Kidney epithelial cell (primary cell): ENCODE measurements at places on chromosomes 2 and 18. TPM values are rescaled to one million over a fixed set of nuclear protein-coding genes. Genes with fewer than 3 reads are reported as not detected.

DNA sequence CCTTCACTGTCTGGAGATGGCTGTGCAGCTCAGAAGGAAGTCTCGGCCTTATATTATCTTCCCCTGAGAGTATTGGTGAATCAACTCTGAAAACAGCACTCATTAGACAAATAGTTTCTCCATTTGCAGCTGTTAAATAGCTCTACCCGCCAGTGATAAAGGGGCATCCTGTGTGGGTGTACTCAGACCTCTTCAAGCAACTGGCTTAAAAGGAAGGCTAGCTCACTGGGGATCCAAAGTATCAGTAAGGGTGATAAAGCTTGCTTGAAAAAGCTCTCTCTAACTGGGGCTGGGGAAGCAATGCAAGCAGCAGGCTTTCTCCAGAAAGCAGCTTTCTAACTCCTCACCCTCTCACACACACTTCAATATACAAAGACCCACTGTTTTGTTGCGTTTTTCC lies 64.9 kb upstream of the PSMD14 start:
- no peak for DNase-seq

COLEC12 gene
- total RNA-seq = 1.2 and 1.8 TPM in 2 replicates

DNA sequence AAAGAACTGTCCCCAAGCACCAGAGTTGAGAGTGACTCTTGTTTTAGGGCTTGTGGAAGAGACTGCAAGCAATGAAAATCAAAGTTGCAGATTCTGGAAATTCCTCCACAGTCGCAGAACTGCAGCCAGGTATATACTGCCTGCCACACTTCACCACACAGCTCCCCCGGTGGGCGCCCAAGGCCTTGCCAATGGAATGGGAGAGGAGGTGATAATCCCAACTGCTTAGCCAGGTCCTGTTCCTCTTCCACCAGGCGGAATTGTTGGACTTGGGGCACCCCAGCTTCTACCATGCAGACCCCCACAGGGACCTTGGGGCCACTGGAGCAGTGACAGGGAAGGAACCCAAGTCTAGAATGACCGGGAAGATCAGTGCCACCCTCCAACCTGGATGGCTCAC lies 4.8 kb upstream of the PDIA6 start:
- DNase-seq = no peak

GRCh38 chr2:80476535-80477117 lies 172.1 kb upstream of the LRRTM1 start:
- no peak for DNase-seq

DNA sequence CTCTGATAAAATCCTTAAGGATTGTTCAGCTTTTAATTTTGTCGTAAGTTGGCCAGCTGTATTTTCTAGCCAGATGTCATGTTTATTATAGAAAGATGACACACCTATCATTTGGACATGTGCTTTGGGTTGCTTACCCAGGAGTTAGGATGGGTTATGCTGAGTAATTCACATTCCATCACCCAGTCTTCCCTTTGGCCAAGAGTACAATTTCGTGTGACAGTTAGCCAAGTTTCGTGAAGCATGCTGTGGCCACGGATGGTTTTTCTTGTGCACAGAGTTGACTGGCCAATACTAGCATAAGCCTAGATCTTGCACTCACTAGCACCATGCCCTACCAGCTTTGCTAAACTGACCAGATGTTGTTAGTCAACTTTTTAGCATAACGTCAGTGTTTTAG lies 5.8 kb downstream of the MAPRE3 start:
- no peak for DNase-seq

DNA sequence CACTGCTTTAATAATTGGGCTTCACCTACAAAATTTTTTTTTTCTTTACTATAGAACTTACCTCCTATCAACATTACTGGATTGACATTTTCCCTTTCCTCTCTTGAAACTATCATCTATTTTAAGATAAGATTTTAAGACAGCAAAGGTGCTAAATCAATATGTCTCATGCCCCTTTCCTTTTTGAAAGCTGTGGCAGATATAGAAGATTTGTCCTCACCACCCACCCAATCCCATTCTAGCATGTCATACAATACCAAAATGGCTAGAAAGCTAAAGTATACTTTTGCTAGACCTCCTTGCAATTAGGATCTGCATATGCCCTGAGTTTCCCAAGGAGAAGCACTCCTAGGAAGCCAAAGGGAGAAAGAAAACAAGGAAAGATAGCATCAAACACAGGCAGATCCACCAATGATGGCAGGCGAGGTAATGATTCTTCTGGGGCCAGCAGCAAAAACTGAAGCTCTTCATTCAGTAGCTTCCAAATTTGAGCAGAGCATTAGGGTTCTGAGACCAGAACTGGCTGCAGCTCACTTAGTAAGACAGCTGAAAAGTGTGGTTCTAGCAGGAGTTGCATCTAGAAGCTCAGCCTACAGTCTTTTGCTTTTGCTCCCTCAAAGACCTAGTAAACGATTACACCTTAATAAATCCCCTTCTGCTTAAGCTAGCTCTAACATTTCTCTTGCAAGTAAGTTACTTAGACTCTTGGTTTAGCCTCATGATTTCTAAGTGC lies 242.1 kb downstream of the ZEB2 start:
- DNase-seq = no peak

ANKRD30B gene
- total RNA-seq = 0.07 and 0.08 TPM in 2 replicates

DNA sequence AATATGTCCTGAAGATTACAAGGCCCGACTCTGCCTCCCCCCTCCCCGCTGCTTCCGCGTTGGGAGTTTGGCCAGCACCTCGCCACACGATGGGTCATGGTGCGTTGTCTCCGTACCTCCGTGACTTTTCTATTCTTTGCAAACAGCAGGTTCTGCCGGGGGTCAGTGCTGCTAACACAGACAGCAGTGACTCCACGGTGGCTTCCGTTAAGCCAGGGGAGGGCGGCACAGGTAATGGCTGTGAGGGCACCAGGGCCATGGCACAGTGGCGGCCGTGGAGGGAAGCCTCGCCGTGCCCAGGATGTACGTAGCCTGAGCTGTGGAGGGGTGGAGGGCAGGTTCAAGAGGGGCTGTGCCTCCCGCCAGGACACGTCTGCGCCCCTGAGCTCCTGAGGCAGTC lies 115.5 kb downstream of the NFATC1 start:
- DNase-seq = no peak

CHST9 gene
- total RNA-seq = 0.08 TPM in 1 of 2 replicates, not detected in the other

MC5R gene
- not detected in 2 replicates for total RNA-seq

ROCK2 gene
- 26.4 and 30.9 TPM in 2 replicates for total RNA-seq

CYP1B1 gene
- total RNA-seq = 2.5 and 8.1 TPM in 2 replicates

HOXD1 gene
- 9.8 and 11.1 TPM in 2 replicates for total RNA-seq
